ENCODE measurements at places on chromosomes 13 and 19.

DNA sequence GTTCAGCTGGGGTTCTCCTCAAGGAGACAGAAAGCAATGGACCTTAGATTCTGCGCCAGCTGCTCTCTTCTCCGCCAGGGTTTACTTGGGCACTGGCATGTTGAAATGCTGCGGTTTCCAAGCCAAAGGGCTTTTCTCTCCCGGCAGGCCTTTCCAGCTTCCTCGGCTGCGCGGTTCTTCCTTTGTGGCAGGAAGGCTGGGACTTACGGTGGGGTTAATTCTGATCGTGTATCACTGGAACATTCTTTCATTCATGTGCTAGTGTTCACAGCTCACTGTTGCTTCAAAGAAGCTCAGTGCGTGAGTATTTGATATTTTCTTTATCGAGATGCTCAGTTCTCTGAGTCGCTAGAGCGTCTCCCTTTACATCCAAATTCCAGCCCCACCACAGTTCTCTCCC lies 723.2 kb downstream of the UQCRFS1 start:
- DNase-seq, result no peak

DNA sequence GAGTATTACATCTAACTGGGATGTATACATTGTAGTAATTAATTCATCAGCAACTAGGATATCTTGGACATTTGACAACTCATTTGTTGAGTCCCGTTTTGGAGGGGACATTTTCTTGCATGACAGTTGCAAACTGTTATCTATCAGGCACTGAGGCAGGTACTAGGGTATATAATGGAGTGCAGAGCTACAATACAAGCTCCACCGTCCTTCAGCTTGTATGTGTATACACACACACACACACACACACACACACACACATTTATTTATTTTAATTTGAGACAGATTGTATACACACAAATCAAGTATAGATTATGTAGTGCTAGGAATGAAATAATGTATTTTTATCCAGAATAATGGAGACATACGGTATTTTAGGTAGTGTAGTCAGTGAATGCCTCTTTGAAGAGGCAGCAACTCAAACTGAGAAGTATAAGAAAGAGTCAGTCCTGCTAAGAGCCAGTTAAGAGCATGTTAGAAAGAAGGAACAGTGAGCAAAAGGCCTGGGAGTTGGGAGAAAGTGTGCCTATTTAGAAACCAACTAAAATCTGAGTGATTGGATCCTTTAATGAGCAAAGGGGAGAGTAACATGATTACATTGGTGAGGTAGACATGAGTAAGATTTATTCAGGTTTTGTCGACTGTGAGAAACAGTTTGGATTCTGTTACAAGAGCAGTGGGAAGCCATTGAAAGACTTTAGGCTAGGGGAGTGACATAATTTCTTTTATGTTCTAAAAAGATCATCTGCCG lies 74.5 kb downstream of the NBEA start:
- DNase-seq, result no peak

DNA sequence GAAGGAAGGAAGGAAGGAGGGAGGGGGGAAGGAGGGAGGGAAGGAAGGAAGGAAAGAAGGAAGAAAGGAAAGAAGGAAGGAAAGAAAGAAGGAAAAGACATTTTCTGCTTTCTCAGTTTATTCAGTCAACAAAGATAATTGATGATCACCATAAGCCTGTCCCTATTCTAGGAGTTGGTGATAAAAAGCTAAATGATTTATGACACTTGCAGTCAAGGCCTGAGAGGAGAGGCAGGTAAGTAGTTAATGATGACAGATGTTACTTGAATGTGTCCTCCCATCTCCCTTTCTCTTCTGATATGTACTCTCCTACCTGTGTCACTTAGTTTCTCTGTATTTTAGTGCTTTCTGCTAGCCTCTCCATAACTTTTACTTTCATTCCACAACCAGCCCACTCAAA lies 141.3 kb downstream of the SLITRK6 start:
- no peak for DNase-seq

GRCh38 chr19:835210-835810 lies 5.5 kb upstream of the PRTN3 start:
- DNase-seq, result no peak

Measured in iris pigment epithelial cell (primary cell).